ENCODE measurements at places on chromosomes 12 and 14.

GRCh38 chr14:92253381-92253894 lies 69.5 kb upstream of the SLC24A4 start:
- no peak for DNase-seq

- DNase-seq, result no peak
These were observed 289.5 kb upstream of the FAR2 start for GRCh38 chr12:28859551-28859950.

DNA sequence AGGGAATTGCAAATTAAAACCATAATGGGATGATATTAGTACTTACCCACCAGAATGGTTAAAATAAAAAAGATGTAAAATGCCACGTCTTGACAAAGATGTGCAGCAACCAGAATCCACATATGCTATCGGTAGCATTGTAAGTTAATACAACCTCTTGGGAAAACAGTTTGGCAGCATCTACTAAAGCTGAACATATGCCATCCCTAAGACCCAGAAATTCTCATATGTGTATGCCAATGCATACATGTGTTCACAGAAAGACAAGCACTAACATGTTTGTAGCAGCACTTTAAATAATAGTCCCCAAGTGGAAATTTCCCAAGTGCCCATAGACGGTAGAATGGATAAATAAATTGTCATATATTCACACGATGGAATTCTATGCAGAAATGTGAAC lies 28.3 kb upstream of the SLC5A8 start:
- DNase-seq, result no peak

GRCh38 chr12:26953447-26953846 lies 15.2 kb downstream of the FGFR1OP2 start:
- DNase-seq, result no peak

- DNase-seq, result no peak
These were observed 1312.7 kb upstream of the USP15 start for GRCh38 chr12:60947533-60947932.

DNA sequence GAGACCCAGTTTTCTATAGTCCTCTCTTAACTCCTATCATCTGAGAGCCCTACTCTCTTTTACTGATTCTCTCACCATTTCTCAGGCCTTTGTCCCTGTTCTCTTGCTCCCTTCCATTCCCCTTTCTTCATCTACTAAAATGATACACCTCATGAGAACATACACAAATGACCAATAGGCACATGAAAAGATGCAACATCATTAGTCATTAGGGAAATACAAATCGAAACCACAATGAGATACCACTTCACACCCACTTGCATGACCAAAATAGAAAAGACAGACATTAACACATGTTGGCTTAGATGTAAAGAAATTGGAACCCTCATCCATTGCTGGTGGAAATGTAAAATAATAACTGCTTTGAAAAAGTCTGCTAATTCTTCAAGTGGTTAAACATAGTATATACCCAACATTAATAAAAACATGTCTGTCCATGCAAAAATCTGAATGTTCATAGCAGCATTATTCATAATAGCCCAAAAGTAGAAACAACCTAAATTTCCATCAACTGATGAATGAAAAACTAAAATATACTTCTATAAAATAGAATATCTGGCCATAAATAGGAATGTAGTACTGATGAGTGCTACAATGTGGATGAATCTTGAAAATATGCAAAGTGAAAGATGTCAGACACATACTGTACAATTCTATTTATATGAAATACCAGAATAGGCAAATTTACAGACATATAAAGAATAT lies 66.0 kb downstream of the DENND5B start:
- no peak for DNase-seq

DNA sequence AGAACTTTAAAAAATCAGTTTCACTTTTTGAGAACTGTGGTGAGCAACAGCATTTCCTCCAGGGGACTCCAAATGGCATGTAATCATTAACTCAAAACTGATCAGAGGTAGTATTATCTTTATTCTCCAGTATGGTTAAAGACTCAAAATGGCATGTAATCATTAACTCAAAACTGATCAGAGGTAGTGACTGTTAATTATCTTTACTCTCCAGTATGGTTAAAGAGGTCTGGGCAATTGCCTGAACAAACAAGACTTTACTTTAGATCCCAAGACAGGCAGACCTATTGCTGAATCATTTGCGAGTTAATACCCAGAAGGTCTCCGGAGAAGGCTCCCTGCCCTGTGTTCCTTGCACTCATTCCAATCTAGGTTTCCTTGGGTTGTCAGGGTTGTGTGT lies 6.6 kb upstream of the ACADS start:
- no peak for DNase-seq

DNA sequence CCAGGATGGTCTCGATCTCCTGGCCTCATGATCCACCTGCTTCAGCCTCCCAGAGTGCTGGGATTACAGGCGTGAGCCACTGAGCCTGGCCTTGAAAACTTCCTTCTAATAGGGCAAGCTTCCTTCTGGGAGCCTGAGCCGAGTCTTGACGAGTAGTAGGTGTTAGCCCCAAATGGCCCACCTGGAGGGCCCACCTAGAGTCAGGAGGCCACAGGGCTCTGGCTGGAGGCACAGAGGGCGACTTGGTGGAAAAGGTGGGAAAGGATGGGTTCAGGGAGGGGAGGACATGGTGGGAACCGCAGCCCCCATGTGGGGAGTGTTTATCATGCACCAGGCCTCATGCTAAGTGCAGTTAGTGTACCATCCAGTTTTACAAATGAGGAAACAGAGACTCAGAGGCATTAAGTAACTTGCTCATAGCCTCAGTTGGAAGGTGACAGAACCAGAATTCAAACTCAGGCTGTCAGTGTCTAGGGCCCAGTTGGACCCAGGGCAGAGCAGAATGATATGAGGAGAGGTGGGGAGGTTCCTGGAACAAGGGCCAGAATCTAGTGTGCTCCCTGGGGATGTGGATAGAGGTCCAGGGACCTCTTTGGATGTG lies 3.1 kb upstream of the LRP1-AS start:
- no peak for DNase-seq

- DNase-seq, result no peak
These were observed 467.1 kb downstream of the ATP23 start for GRCh38 chr12:58408516-58408915.

DNA sequence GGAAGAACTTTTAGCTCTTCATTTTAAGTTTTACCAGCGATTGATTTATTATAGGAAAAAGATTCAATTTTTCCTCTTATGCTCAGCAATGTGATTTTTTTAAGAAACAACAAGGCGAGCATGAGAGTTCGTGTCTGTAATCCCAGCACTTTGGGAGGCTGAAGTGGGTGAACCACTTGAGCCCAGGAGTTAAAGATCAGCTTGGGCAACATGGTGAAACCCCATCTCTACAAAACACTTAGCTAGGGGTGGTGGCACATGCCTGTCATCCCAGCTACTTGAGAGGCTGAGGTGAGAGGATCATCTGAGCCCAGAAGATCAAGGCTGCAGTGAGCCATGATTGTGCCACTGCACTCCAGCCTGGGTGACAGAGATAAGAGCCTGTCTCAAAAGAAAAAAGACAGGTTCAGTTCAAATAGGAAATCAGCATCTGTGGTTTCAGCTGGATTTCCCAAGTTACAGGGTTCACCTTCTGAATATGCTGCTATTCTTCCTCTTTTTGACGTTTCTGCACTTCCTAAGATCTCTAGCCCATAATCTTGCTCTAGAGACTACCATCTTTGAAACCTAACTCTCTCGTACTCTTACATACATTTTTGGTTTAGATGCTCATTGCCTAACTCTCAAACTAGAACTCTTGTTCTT lies 274.7 kb downstream of the SEC23A start:
- no peak for DNase-seq

GRCh38 chr14:81525129-81525528 lies 8.5 kb downstream of the SEL1L start:
- DNase-seq, result no peak

GRCh38 chr12:19421503-19422282 lies 17.6 kb upstream of the AEBP2 start:
- DNase-seq, result no peak

GRCh38 chr12:100737168-100737567 lies 57.4 kb upstream of the ANO4 start:
- no peak for DNase-seq

DNA sequence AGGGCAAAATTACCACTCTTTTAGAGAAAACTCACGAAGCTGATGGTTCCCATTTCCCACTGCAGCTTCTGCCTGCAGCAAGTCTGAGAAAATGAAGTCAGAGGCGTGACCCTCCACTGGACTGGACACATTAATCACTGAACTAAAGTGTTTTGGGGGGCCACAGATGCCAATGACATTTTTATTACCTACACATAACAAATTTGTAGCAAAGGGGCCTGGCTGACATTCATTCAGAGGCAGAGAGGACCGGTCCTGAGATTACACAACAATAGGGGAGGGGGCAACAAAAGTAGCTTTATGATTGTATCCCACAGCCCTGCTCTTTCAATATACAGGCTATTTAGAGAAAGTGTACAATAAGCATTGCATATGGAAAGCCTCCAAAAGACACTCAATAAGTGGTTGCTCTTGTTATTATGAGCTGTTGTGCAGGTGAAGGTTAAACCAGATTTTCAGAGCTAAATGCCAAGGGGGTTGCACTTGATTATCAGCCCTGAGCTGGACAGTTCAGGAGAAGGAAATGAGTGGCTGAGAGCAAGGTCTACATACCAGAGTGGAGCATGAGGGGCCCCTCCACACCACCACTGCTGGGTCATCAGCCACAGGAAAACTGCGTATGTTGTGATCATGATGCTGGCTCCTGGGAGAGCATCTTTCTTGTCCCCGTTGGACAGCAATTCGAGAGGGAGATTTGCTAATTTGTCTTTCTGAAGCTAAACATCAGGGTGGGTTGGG lies 41.5 kb upstream of the CCDC60 start:
- no peak for DNase-seq

DNA sequence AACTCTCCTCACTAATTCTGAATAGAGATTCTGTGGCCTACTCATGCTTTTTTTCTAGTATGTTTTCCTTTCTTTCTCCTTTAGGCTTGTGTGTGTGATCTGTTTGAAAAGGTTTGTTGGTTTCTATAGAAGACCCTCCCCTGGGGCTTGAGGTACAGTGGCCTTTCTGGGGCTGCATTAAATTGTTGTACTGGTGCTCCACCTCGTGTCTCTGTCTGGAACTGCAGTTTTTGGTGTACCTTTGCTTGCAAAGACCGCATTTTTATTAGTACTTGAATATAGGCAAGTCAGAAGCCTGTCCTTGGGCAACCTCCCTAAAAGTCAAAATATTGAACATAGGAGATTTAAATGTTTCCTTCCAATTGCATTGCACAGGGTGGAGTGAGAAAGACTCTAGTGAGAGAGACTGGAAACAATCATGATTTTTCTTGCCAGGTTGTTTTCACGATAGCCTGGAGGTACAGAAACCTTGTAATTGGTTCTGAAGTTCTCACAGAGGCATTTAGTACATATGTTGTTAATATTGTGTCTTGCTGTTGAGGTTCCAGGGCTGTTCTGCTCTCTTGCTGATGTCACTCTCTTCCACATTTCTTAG lies 39.0 kb downstream of the SLCO1B1 start:
- peak; percentile 3 for DNase-seq

DNA sequence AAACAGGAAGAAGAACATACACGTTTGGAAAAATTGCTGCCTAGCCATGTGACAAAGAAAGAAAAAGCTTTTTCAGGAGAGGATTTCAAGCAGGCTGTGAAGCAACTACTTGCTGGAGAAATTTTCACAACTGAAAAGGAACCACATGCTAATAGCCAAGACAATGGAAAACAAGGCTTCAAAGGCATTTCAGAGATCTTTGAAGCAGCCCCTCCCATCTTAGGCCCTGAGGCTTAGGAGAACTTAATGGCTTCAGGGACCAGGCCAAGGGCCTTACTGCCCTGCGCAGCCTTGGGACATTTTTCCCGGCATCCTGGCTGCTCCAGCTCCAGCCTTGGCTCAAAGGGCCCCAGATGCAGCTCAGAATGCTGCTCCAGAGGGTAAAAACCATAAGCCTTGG lies 255.9 kb upstream of the ARID2 start:
- no peak for DNase-seq

- no peak for DNase-seq
These were observed 7.7 kb downstream of the ATF7IP start for GRCh38 chr12:14373217-14373616.

GRCh38 chr12:16599081-16599480 lies 6.9 kb downstream of the LMO3 start:
- DNase-seq, result no peak

GRCh38 chr12:101830367-101831325 lies at the start of gene GNPTAB:
Gene GNPTAB (minus strand): TSS chr12:101830959. CDS start chr12:101830675, 284 bp downstream.
- DNase-seq, result peak; percentile 89

GRCh38 chr12:1377117-1377516 lies 217.3 kb downstream of the FBXL14 start:
- DNase-seq, result no peak

- no peak for DNase-seq
These were observed 146.4 kb upstream of the ARID2 start for GRCh38 chr12:45582986-45583659.

DNA sequence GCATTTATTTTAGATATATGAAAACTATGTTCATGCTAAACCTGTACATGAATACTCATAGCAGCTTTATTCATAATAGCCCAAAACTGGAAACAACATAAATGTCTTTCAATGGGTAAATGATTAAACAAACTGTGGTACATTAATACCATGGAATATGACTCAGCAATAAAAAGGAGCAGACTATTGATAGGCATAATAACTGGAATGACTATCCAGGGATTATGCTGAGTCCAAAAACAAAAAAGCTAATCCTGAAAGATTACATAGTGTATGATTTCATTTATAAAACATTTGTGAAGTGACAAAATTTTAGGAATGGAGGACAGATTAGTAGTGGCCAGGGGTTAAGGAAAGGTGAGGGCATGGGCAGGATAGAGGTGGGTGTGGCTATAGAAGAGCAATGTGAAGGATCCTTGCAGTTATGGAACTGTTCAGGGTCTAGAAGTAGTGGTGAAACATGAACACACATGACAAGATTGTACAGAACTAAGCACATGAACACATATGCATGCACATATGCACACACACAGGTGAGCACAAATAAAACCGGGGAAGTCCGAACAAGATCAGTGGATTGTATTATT lies 61.1 kb upstream of the CDKN3 start:
- DNase-seq, result no peak

GRCh38 chr12:85807730-85808129 lies 28.5 kb downstream of the RASSF9 start:
- no peak for DNase-seq

DNA sequence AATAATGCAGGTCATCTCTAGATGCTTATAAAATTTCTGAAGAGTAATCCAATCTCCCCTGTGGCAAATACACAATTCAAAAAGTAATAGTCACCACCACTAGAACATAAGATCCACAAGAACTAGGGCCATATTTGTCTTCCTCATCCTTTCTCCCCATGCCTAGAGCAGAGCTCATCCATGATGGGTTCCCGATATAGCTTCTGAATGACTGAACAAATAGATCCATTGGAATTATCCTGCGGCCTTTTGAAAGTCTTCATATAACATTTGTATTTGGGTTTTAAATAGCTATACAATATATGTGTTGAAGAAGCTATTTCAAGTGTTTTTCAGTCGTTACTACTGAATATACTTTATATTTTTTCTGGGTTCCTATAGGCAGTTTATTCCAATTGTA lies 5.7 kb downstream of the DCN start:
- DNase-seq, result no peak

DNA sequence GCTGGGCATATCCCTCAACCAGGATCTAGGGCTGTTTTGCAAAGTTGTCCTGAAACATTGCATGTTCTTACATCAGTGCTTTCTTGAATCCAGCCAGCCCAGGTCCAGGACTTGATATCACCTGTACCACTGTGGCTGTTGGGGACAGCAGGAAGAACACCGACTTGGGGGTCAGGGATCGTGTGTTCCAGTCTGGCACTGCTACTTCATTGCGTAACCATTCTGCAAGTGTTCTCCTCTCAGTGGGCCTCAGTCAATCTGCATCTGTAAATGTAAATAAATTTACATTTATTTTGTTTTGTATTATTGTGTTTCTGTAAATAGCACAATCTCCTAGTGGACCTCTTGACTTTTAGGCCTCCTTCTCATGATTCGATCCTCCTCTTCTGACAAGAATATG lies 167.3 kb downstream of the SUDS3 start:
- DNase-seq, result no peak

Measured in activated CD8-positive, alpha-beta memory T cell treated with anti-CD3 and anti-CD28 coated beads for 1 hour (primary cell).